ENCODE measurements at places on chromosomes 3 and 15.

DNA sequence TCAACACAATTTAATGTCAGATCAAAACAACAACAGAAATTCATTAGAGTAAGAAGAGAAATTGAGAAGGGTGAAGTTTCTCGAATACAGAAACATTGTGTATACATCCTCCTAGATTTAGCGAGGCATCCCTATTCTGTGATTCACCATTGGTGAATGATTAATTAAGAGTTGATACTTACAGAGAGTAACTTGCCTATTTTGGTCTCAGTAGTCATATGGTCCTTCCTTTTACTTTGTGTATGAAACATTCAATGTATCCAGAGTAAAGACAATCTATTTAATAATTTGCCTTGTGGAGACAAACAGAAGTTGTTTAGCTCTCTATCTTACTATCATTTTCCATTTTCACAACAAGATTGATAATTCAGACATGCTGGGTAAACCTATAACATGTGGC is 432.0 kb downstream of the ZPLD1 start:
- no peak for DNase-seq

DNA sequence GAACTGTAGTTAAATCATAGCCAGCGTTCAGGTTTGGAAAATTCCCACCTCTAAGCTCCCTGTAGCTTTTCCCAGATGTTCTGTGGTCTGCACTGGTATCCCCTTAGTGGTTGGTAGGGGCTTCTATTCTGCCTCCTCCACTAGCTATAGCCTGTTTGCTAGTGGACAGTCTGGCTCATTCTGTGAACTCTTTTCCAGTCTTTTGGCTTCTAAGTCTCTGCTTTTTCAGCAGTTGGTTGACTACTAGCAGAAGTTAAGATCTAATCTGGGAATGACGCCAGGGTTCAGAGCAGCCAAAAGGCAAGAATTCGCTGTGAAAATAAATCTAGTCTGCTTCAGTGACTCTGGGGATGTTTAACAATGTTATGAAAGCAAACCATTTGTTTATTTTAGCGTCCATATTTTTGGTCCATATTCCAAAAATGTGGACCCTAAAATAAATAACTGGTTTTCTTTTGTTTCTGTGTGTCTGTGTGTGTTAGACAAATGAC is 73.7 kb upstream of the WDR72 start:
- no peak for DNase-seq

DNA sequence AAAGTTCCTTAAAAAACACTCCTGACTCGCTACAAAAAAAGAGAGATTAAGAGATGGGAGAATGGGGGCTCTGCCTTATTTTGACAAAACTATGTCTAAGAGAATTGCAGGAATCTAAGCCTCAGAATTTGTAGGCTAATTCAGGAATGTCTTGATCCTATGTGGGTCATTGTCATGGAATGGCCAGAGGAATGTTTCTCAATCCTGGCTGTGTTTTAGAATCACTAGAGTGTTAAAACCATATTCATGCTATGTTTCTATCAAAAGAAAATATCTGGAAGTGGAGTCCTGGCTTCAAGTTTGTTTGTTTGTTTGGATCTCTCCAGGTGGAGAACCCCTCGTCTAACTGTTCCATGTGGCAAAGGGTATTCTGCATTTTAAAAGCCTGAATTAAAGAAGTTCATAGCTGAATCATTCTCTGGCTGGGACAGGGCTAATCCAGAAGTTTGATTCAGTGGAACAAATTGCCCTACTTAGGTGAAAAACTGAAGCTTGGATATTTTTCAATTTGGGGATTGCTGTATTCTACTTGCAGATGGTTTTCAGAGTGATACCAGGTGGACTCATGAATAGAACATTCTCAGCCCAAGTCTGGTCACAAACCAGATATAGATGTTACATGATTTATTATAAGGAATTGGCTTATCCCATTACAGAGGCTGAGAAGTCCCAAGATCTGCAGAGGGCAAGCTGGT is 28.2 kb downstream of the GJD2 start:
- DNase-seq: no peak

DNA sequence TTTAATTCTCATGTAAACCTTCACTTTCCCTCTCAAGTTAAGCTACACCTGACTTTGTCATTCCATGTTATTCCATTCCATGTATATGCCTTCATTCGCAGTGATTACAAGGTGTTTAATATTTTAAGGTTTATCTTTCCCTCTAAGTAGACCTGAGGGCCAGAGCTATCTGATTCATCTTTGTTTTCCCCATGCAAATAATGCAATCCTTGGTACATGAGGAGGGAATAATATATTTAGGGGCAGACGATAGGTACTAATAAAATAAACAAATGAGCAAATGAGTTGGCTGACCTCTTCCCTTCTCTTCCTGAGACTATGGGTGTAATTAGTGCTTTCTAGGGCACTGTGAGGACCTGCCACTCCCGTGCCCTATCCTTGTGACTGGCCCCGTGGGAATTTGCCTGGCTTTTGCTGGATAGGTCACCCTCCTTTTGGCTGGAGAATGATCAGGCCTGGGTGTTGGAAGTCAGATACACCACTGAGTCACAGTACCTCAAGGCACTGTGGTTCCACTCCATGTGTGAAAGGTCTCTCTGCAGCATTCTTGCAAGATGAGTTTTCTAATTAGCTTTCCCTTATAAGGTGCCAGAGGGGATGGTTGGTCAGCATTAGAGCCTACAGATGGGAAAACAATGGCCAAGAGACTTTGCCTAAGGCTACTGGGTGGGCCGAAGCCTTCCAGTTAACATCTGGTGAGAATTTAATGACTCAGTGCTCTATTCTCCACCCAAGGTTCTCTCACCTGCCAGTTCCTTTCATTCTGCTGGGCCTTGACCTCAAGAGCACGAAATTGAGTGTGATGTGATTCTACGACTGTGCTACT is 183.2 kb downstream of the P3H2 start:
- DNase-seq: no peak

DNA sequence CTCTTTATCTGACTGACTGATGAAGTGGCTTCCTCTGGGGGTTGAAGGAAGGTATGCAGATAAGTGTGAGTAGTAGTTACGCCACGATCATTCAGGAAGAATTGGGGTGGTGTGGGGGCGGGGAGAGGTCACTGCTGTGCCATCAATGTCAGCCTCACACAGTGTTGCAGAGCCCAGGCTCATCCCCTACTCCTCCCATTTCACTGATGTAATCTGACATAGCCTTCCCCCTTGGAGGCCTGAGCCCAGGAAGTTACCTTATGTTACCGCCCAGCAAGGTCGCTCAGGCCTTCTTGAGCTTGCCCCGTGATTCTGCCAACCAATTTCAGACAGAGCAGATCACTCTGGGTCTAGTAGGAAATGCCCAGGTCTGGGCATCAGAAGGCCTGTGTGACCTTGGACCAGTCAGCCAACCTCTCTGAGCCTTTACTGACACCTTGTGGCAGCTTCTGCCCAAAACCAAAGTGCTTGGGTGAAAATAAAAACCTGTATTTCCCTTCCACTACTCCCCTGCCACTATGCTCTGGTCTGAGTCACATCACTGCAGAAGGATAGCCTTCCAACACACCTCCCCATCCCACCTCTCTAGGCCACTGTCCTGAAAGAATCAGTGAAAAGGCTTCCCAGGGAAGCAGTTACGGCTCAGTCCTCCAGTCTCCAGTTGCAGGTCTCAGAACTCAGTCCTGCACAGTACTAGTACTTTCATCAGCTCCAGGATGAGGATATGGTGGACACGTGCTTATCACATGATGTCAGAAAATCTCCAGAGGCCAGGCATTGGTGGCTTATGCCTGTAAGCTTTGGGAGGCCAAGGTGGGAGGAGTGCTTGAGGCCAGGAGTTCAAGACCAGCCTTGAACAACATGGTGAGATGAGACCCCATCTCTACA is 28.1 kb upstream of the INSYN1 start:
- DNase-seq: peak; percentile 2

- DNase-seq: no peak
Observed at GRCh38 chr3:61580982-61581643, 19.7 kb downstream of the PTPRG start.

DNA sequence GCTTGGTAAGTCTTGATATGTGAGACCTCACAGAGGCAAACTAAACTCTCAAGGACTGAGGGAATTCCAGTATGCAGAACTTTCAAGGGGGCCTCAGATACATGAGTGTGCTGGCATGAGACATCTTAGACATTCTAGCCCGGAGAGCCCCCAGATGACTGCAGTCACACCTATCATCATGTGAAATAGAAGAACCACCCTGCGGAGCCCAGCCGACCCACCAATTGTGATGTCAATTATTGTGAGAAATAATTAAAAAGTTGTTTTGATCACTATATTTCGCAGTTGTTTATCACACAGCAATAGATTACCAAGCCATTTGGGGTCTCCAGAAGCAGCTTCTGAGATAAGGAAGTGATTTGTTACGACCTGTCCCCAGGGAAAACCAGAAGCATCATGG is 55.3 kb upstream of the CD47 start:
- DNase-seq: no peak

DNA sequence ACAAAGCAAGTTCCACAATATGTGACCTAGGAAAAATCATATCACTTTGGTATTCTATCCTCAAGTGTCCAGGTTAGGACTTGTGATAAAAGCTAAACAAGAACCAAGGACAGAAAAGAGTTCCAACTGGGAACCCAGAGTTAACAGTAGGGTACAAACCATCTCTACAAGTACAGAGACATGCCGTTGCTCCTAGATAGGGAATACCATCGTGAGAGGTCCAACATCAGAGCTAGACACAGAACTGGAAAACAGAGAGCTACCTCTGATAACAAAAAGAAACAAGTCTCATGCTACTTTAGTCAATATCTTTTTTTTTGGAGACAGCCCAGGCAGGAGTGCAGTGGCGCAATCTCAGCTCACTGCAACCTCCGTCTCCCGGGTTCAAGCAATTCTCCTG is 37.8 kb downstream of the SMARCC1 start:
- no peak for DNase-seq

GRCh38 chr3:121018917-121019321 is 110.9 kb downstream of the STXBP5L start:
- DNase-seq: no peak

GRCh38 chr3:128012050-128012449 is 40.2 kb upstream of the SEC61A1 start:
- DNase-seq: no peak

GRCh38 chr15:76996526-76997401 is 1.8 kb downstream of the PSTPIP1 start:
- DNase-seq: no peak

DNA sequence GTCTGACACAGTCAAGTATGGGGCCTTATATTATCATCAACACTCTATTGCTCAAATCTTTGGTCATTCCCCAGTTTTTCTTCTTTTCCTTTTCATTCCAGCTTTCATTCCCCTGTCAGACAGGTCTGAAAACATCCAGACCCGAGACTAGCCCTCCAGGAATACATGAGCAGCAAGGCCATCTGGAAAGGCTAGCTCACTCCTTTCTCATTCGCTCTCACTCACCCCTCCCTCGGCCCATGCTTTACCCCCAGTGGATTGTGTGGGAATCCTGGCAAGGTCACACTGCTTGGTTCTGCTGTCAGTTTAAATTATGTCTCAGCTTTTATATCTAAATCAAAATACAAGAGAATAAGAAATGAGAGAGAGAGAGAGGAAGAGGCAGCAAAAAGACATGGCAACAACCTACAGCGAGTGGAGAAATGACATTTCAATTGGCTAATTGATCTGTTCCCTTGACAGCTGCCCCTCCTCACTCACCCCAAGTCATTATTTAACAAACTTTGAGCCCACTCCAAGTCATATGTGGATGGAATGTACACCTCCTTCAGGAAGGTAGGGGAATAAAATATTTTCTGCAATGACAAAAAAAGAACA is 962.2 kb downstream of the TUSC7 start:
- no peak for DNase-seq

DNA sequence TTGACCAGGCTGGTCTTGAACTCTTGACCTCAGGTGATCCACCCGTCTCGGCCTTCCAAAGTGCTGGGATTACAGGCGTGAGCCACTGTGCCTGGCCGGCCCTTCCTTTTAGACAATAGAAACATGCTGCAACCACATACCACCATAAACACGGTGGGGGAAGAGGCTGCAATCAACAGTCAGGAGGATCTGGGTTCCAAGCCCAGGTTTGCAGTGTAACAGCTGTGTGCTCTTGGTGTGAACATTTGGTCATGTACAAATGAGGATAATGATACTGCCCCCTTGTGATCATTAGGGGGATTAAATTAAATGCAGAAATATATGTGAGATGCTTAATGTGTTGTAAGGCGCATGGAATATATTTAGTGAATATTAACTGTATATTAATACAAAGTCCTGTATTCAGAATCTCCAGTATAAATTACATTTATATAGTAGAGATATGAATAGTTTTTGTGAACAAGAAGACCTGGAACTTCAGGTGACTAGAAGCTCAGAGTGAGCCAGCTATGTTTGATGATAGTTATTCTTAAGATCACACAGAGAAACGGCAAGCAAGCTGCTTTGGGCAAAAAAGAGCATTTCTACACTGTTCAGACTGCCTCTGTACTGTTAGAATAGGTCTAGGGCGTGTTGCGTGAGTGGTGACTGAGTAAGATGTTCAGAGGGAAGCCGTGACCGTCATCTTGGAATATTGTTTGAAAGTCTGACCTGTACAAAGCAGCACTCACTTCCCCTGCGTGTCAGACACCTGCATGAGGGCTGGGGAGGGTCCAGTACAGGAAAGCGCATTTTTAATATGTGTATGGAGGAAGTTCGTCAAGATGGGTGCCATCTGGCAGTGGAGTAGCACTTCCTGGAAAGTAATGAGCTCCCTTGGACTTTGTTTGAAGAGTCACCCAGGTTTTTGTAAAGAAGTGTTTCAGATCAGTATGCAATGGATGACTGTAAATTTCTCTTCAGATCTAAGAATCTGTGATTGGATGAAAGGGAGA is 125.8 kb downstream of the PGPEP1L start:
- peak; percentile 53 for DNase-seq

- DNase-seq: peak; percentile 55
Observed at GRCh38 chr3:128217702-128218547, 64.6 kb downstream of the EEFSEC start.

DNA sequence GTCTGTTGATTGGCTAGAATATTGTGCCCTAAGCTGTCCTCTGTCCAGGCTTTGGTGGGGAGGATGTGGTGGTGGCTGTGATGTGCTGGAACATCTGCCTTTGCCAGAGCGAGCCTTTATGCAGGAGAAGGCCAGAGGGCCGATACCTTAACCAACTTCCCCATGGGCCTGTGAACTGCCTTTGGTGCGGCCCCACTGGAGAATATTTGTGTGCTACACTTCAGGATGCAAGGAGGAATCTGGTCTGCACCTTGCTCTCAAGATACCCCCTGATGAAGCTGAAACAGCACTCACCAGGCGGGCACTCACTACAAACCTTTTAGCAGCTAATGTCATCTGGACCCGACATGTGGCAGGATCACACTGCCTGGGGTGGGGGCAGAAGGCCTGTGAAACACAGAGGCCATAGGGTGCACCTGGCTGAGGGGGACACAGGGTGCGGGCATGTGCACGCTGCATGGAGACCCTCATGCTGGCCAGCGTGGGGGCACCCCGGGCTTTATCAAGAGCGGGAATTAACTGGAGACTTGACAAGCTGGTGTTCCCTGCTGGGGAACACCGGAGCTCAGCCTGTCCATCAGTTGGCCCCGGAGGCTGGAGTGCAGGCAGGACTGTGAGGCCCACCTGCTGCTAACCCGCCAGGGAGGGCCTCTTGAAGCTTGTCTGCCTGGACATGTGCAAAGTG is 16.4 kb downstream of the PRR23E start:
- no peak for DNase-seq

DNA sequence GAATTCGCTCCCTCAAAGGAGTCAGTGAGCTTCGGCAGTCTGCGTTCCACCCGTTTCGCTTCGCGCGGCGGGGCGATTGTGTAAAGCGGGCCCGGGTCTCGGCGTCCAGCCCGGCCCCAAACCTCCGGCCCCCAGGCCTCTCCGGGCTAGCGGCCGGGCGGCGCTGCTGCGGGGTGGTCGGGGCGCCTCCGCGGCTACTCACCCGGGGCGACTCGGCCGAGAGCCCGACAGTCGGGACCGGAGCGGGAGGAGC is 412 bp downstream of the CHDH start:
- DNase-seq: no peak
